Fibroblast of skin of scalp (primary cell): ENCODE measurements at places on chromosomes 12 and 14.

GRCh38 chr14:51302295-51303030 is 62.4 kb downstream of the TMX1 start:
- DNase-seq: no peak

DNA sequence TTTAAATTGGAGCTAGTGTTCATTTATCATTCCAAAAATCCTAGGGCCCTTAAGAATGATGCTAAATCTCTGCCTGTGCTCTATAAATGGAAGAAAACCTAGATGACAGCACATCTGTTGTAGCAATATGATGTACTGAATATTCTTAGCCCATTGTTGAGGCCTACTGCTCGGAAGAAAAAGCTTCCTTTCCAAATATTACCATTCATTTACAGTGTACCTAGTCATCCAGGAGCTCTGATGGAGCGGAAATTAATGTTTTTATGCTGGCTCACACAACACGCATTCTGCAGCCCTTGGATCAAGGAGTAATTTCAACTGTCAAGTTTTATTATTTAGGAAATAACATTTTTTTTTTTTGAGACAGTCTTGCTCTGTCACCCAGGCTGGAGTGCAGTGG is 77.4 kb downstream of the EML1 start:
- DNase-seq: no peak

GRCh38 chr12:62705846-62706245 is 229.1 kb downstream of the PPM1H start:
- no peak for DNase-seq

GRCh38 chr14:32683679-32684078 is 255.0 kb upstream of the NPAS3 start:
- no peak for DNase-seq

- DNase-seq: no peak
Observed at GRCh38 chr12:47214771-47215170, 135.0 kb upstream of the AMIGO2 start.

GRCh38 chr12:31331242-31331641 is 5.3 kb upstream of the SINHCAF start:
- DNase-seq: no peak

- no peak for DNase-seq
Observed at GRCh38 chr12:49565406-49566265, 2.3 kb downstream of the MCRS1 start.
